ENCODE measurements at places on chromosomes 1 and 21. TPM values are rescaled to one million over a fixed set of nuclear protein-coding genes. Genes with fewer than 3 reads are reported as not detected.

S100A7 gene
- not detected for total RNA-seq

DNA sequence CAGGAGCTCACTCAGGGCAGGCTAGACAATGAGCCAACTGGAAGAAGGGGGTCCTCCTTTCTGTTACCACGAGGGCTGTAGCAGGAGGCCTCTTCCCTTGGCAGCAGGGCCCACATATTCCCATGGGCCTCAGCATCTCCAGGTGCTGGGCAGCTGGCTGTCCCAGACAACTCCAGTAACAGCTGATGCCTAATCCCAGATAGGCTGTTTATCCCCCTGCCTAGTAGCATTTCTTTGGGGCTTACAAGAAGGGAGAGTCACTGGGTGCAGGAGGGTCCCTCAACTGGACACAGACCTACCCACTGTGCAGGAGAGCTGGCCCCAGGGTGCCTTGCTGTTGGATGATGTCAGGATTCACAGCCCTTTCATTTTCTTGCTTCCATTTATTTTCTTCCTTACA lies 278.2 kb downstream of the DSCAM start:
- DNase-seq, result no peak
- no peaks in the 10 kb centered on the region for H3K36me3 ChIP-seq
- no peaks in the 10 kb centered on the region for H3K27me3 ChIP-seq
- no peaks in the 10 kb centered on the region for H3K4me1 ChIP-seq

HYI gene
- total RNA-seq, result 7.1 TPM

CD53 gene
- 403 TPM for total RNA-seq

ITLN2 gene
- not detected for total RNA-seq

DNA sequence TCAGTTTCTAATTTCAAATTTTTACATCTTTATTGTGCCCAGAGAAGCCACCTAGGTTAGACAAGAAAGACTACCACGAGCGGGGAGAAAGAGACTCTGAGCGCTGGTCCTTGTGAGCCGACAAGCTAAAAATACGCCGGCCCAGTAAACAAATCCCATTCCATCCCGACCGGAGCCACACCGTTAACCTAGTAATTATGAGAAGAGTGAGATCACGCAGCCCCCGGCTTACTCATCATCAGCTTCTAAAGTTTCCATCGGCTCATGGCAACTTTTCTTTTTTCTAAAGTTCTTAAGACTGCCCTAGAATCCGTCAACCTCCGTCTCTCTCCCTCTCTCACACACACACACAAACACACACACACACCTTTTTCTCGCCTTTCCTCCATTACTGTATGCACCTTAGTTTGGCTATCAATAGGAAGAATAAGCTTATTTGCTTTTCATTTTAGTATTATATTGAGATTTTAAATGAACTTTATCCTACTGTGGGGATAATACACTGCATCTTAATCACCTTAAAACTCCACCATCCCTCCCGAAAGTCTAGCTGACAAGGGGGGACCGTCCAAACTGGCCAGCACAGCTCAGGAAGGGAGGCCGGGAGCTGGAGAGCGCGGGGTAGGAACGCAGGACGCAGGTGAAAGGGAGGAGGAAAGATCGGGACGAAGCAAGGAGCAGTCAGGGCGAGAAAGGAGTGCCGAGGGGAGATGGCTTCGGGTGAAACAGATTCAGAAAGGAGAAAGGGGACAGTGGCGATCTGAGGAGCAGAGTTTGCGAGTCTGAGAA lies 728 bp downstream of the OTUD7B start:
- peak overlapping the region; percentile 92 for H3K27ac ChIP-seq
- peaks cover 6% of the 10 kb centered on the region for H3K36me3 ChIP-seq
- no peaks in the 10 kb centered on the region for H3K27me3 ChIP-seq

GRCh38 chr1:45009956-45010854 lies 919 bp downstream of the HECTD3 start:
- peak overlapping the region; percentile 75 for H3K4me3 ChIP-seq
- peaks cover 13% of the 10 kb centered on the region for H3K36me3 ChIP-seq
- peak overlapping the region; percentile 58 for H3K27ac ChIP-seq
- DNase-seq, result peak; percentile 49
- peaks cover 35% of the 10 kb centered on the region for H3K4me1 ChIP-seq

DNA sequence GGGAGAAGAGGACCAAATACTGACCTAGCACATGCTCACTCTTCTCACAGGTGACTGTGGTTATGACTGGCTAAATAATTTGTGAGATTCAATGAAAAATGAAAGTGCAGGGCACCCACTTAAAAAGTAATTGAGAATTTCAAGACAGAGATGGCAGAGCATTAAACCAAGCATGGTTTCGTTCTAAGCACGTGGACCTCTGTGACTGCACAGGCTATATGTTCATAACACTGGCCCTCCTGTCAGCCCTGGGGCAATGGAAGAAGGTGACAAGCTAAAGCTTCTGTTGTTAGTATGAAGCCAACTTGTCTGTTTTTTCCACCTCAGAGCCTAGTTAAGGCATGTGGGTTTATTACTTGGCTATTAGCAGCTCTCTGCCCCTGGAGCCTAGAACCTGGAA lies 130.9 kb downstream of the FASLG start:
- no peak for DNase-seq
- no peak overlapping the region for H3K4me3 ChIP-seq
- peaks cover 2% of the 10 kb centered on the region for H3K36me3 ChIP-seq
- no peaks in the 10 kb centered on the region for H3K4me1 ChIP-seq
- H3K27ac ChIP-seq, result no peak overlapping the region

All from activated CD8-positive, alpha-beta memory T cell treated with anti-CD3 and anti-CD28 coated beads, Interleukin-2, amount 10 ng/mL, durations not matched to agents 7 days and 5 days (primary cell).